GM23248 (cell line): ENCODE measurements at places on chromosomes 3 and 15.

DNA sequence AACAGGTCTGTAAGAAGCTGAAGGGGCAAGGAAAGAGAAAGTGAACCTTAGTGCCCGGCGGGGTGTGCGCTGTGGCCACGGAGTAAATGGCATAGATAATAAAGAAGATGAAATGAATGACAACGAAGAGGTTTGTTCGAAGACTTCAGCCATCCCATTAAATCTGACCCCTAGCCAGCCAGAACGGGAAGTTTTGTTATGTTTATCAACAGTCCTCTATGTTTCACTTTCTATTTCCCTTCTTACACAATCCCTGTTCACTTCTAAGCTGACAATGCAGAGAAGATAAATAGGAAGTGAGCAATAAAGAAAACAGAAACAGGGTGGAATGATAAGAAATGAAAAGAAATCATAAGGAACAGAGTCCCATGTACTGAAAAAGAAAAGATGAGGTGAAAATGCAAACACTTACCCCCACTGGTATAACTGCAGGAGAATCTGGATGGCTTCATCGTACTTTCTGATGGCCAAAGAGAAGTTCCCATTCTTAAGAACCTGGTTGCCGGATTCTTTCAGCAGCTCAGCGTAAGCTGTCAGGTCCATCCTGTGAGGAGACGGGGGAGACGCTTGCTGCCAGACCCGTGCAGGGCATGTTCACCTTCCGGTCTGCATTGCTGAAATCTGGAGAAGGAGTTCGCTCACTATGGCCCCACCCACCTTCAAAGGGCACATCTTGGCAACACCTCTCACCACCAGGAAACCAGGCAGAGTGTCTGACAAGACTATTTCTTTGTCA, 36.8 kb downstream of the TRANK1 start:
- H3K36me3 ChIP-seq, result no peaks in the 10 kb centered on the region
- DNase-seq, result peak; percentile 73
- peaks cover 12% of the 10 kb centered on the region for H3K4me1 ChIP-seq
- H3K27me3 ChIP-seq, result no peaks in the 10 kb centered on the region
- H3K4me3 ChIP-seq, result peak overlapping the region; percentile 74

DNA sequence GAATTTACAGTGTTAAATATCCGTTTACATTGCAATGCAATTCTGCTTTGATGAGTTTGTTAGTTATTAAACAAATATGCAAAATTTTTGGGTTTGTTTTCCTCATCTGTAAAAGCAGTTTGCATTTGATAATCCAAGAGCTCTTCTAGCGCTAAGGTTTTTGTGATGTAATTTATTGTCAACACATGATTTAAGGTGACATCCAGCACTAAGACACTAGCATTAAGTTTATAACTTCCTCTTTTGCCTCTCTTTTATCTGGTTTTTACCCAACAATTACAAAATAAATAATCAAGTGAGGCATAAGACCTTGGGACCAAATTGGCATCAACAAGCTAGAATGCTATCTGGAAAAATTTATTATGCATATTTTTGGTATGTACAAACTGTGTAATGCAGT, 969 bp upstream of the DNAJC19 start:
- peaks cover 5% of the 10 kb centered on the region; the same call in 1 of the 2 replicates for H3K36me3 ChIP-seq
- no peaks in the 10 kb centered on the region for H3K27me3 ChIP-seq
- 0 out of 2 replicates have a peak overlapping the region, but pooled peaks have one; percentile 40 for H3K27ac ChIP-seq
- H3K4me3 ChIP-seq, result peak overlapping the region; percentile 92
- peaks cover 5% of the 10 kb centered on the region; the same call in 1 of the 2 replicates for H3K4me1 ChIP-seq

- peaks cover 25% of the 10 kb centered on the region for H3K36me3 ChIP-seq
- no peak for DNase-seq
- no peak overlapping the region for H3K4me3 ChIP-seq
- H3K4me1 ChIP-seq, result no peaks in the 10 kb centered on the region
- H3K27ac ChIP-seq, result no peak overlapping the region
Observed at GRCh38 chr15:80918196-80918783, 71.3 kb downstream of the MESD start.

- peaks cover 11% of the 10 kb centered on the region for H3K36me3 ChIP-seq
- DNase-seq, result peak; percentile 90
- no peaks in the 10 kb centered on the region for H3K27me3 ChIP-seq
- peak overlapping the region; percentile 88 for H3K27ac ChIP-seq
- peaks cover 31% of the 10 kb centered on the region for H3K4me1 ChIP-seq
Observed at GRCh38 chr3:184314700-184315542, 515 bp downstream of the EIF4G1 start.

GRCh38 chr3:107633327-107634098, 110.8 kb downstream of the BBX start:
- no peak overlapping the region for H3K27ac ChIP-seq
- H3K27me3 ChIP-seq, result no peaks in the 10 kb centered on the region
- H3K36me3 ChIP-seq, result no peaks in the 10 kb centered on the region
- H3K4me1 ChIP-seq, result no peaks in the 10 kb centered on the region
- H3K4me3 ChIP-seq, result no peak overlapping the region
- DNase-seq, result no peak

DNA sequence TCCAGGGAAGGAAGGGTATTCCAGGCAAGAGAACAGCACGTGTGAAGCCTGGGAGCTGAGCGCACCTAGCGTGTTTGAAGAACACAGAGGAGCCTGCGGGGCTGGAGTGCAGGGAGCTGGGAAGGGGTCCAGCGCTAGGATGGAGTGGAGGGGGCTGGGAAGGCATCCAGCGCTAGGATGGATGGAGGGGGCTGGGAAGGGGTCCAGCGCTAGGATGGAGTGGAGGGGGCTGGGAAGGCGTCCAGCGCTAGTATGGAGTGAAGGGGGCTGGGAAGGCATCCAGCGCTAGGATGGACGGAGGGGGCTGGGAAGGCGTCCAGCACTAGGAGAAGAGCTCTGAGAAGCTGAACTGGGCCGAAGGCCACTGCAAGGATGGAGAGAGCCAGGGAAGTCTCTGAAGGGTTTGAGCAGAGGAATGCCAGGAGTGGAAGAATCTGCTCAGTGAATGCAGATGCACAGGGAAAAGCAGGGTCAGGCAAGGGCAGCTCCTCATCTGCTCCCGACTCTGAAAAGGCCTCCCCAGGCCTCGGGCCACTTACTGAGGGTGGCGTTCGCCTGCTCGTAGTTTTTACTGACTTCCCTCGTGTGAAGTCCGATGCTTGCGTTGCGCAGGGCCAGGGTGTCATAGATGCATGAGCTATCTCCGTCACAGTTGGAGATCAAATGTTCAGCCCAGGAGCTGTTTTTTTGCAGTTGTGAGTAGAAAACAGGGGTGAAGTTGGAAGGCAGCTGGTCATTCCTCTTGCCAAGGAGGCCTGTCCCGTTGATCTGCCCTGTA, 39.8 kb downstream of the MUC20 start:
- no peak for DNase-seq
- H3K4me3 ChIP-seq, result no peak overlapping the region
- no peaks in the 10 kb centered on the region for H3K36me3 ChIP-seq
- H3K4me1 ChIP-seq, result no peaks in the 10 kb centered on the region

DNA sequence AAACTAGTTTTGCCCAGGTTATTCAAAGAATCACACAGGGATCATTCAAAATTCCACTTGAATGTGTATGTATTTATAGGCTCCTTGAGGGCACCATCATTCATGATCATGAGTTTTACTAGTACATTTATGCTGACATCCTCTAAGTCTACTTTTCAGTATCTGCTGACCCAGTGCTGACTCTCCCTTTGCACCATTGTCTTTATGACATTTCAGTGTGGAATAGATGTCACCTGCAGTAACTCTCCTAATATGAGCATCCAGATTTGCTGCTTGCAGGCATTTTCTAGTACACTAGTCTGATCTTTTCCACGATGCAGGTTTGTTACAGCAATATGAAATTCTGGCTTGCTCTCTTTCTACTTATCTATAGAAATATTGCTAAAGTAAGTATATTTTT, 1603.5 kb downstream of the SI start:
- DNase-seq, result no peak

- H3K27me3 ChIP-seq, result no peaks in the 10 kb centered on the region
- no peak overlapping the region for H3K27ac ChIP-seq
- H3K4me3 ChIP-seq, result peak overlapping the region; percentile 71
- H3K4me1 ChIP-seq, result peaks cover 13% of the 10 kb centered on the region
Observed at GRCh38 chr15:72970933-72971760, 81.1 kb upstream of the NEO1 start.

DNA sequence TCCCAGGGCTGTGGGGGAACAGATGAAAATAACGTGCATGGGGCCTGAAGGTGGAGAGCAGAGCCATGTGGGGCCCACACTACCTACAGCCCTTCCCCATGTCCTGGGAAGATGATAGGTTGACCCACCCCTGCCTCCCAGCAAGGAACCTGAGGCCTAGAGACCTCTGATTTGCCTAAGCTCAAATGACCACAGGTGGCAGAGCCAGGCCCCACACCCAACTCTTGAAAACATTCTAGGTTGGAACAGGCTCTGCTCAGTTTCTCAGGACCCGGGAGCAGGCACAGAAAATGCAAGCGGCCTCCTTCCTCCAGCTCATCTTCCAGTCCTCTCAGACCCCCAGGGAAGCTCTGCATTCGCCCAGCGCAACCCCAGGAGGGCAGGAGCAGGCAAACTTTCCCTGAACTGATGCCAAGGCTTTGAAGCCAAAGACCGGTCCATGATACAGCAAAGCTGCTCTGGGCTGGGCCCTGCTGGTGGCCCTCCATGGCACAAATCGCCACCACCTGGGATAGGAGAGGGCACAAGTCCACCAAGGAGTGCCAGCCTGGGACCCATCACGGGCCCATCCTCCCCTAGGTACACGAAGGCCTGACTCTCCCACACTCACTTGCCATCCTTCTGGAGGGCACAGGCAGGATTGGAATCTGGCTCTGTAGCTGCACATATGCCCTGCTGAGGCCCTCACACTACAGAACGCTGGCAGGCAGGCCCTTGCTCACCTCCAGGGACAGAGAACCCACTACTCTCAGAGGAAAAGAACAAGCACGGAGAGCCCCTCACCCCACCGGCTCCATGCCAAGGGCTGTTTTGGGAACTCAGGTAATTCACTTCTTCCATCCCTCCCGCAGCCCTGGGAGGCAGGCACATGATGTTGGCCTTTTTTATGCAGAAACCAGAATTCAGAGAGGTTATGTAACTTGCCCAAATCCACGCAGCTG, 51.0 kb upstream of the FURIN start:
- H3K27ac ChIP-seq, result no peak overlapping the region
- no peaks in the 10 kb centered on the region for H3K4me1 ChIP-seq
- H3K27me3 ChIP-seq, result no peaks in the 10 kb centered on the region
- no peak overlapping the region for H3K4me3 ChIP-seq

- DNase-seq, result no peak
- no peaks in the 10 kb centered on the region for H3K27me3 ChIP-seq
- no peaks in the 10 kb centered on the region for H3K36me3 ChIP-seq
- no peak overlapping the region for H3K27ac ChIP-seq
Observed at GRCh38 chr15:82856397-82857170, 47.2 kb downstream of the WHAMM start.

GRCh38 chr15:39454189-39454986, 126.5 kb upstream of the THBS1 start:
- no peaks in the 10 kb centered on the region for H3K36me3 ChIP-seq
- H3K27ac ChIP-seq, result peak overlapping the region; percentile 65
- H3K4me1 ChIP-seq, result peaks cover 22% of the 10 kb centered on the region

DNA sequence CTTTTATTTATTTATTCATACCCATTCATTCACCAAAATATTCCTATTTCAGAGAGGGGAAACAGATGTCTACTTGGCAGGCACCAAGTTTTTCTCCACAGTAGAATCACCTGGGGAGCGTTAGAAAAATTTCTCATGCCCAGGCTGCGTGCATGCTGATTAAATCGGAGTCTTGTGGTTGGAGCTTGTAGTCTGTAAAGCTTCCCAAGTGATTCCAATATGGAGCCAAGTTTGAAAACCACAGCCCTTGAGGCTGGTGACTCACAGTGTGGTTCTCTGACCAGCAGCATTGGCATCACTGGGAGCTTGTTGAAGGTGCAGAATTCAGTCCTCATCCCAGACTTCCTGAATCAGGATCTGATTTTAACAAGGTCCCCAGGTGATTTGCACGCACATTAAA, 49.7 kb downstream of the PDHB start:
- H3K4me1 ChIP-seq, result peaks cover 50% of the 10 kb centered on the region
- DNase-seq, result peak; percentile 99
- H3K27ac ChIP-seq, result peak overlapping the region; percentile 95
- 0 out of 2 replicates have a peak, but pooled peaks cover 4% of the 10 kb centered on the region for H3K36me3 ChIP-seq
- H3K4me3 ChIP-seq, result peak overlapping the region; percentile 20; the same call in 1 of the 2 replicates
- H3K27me3 ChIP-seq, result no peaks in the 10 kb centered on the region

DNA sequence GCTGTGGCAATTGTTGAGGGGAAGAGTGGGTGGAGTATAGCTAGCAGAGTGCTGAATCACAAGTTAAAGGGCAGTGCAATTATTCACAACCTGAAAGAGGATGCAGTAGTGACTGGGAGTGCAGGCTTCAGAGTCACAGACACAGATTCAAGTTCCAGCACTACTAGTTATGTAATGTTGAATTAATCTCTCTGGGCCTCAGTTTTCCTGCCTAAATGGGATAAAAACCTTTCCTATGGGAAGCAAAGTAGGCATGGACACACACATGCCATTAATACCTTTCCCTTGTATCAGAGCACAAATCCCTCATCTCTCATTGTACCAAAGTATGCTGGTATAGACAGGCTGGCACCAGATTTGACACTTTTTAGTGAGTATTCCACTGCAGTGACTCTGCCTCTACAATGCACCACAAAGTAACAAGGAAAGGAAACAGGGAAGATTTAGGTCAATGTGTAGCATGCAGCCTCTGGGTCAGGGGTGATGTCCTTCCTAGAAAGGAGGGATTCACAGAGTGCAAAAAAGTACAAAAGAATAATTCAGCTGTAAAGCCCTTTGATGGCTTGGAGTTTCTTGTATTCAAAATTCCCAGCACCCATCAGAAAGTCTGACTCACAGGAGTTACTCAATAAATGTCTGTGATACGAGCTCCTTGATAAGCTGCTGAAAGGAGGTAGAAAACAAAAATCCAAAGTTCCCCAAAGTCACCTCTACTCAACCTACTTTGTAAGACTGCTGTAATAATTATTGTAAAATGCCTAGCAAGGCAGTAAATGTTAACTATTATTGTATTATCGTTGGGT, 507.5 kb upstream of the TGFBR2 start:
- peaks cover 22% of the 10 kb centered on the region for H3K4me1 ChIP-seq
- DNase-seq, result peak; percentile 81
- 0 out of 2 replicates have a peak overlapping the region, but pooled peaks have one; percentile 5 for H3K4me3 ChIP-seq
- H3K36me3 ChIP-seq, result no peaks in the 10 kb centered on the region
- no peaks in the 10 kb centered on the region for H3K27me3 ChIP-seq
